NCI-H1436 treated with DMSO at 0.1 percent for 48 hours (cell line): ENCODE measurements at places on chromosomes 12 and 14.

GRCh38 chr12:58413794-58414193 is 472.4 kb downstream of the ATP23 start:
- DNase-seq: no peak

DNA sequence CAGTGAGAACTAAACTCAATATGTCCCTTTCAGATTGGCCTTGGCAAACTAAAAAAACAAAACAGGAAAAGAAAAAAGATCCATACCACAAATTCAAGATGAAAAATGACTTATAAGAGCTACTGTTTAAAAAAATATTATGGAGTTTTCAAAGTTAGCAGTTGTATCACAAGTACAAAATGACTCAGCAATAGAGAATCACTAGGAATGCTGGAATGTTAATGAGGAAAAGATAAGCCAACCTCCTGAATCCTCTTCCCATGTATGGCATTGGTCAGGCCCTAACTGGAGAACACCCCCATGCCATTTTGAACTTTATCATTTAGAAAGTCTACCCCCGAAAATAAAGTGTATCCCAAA is 62.2 kb downstream of the PPP1R36 start:
- DNase-seq: no peak

DNA sequence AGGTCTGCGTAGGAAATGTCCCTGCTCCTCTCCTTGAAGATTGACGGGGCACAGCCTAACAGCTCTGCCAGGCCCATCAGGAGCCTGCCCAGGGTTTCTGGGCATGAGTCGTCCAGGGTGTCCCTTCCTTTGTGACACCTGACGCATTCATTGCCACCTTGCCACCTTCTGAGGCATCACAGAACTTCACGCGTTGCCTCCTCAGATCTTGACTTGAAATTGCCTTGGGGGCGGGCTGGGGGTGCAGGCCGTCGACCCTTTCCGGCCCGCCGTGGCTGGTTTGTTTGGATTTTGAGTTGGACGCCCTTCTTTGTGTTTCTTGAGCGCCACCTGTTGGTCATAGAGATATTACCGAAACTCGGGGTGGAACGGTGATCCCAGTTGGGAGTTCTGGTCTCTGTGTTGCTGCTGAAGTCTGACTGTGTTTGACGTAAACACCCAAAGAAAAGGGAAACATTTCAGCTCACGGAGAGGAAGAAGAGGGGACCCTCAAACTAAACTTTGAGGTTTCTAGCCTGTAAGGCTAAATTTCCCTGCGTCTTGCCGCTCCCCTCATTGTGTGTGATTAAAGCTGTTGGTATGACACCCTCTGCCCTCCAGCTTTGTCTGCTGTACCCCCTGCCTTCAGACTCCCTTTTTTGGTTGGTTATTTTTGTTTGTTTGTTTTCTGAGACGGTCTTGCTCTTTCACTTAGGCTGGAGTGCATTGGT is 44.6 kb downstream of the MLXIP start:
- peak; percentile 29 for DNase-seq

GRCh38 chr14:42961509-42961908 is 1354.8 kb downstream of the LRFN5 start:
- DNase-seq: no peak

GRCh38 chr12:12723149-12723680 is 6.0 kb downstream of the CDKN1B start:
- DNase-seq: no peak

DNA sequence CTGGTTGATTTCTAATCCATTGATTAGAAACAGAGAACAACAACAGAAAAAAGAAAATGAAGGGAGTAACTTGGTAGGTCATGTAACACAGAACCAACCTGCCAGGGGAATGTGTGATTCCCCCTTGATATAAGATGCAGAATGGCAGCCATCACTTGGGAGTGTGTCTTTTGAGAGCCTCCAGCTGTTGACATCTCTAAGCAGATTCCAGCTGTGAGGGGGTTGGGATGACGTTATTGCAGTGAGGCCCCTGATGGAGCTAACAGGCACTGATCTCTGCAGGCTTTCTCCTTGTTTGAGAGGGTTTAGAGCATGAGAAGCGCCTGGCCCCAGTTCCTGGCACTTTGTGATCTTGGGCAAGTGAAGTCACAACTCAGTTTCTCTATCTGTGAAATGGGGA is 124.9 kb downstream of the PELI2 start:
- no peak for DNase-seq

DNA sequence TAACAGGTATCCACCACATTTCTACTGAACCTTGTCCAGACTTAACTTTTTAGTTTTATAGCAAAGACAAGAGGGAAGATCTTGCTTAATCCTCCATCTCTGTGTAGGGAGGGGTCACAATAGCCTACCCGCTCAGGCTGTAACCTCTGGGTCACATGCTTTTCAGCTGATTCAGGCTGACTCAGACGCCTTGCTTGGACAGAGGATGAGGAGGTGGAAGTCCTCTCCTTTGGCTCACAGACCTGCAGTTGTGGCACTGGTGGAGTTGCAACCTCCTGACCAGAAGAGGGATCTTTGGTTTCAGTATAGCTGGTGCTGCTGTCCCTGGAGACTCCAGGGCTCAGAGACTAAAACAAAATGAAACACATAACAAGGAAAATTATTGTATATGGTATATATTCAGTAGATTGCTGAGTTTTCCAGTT is 16.2 kb downstream of the ACIN1 start:
- DNase-seq: no peak

- no peak for DNase-seq
Measured at GRCh38 chr12:95573951-95574576, 22.8 kb upstream of the USP44 start.

GRCh38 chr12:49388682-49389386 is 21.6 kb downstream of the SPATS2 start:
- DNase-seq: no peak

DNA sequence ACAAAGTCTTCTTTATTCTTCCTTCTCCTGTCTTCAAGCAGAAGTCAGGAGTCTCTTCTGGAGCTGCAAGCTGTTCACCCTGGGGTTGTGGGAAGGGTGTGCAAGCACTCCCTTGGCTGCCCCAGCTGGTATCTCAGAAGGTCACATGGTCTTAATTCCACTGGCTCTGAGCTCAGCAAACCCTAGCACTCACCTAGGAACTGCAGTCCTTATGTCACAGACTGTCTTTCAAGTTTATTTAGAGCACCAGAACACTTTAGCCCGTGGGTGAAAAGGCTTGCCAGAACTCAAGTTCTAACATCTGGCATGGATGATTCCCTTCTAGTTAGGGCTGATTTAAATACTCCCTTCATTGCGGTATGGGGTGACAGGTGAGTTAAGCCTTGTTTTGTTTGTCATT is 379.0 kb downstream of the CCER1 start:
- DNase-seq: no peak

- DNase-seq: peak; percentile 7
Measured at GRCh38 chr12:49903700-49904423, at the start of gene FAIM2. Gene FAIM2 (minus strand): TSS chr12:49903900. CDS start chr12:49903792, 108 bp downstream.

DNA sequence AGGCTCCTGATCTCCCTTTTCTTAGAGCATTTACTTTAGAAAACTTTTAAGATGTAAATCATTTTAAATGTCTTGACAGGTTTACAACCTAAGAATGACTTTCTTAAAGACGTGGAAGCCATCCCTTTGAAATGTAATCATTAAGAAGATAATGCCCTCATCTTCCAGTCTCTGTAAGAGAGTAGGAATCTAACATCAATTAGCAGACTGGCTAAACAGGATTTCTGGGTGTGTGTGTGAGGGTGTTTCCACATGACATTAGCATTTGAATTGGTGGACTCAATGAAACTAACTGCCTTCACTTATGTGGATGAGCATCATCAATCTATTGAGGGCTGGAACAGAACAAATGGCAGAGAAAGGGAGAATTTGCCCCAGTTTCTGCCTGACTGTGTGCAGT is 329.5 kb downstream of the RPL10L start:
- DNase-seq: no peak

DNA sequence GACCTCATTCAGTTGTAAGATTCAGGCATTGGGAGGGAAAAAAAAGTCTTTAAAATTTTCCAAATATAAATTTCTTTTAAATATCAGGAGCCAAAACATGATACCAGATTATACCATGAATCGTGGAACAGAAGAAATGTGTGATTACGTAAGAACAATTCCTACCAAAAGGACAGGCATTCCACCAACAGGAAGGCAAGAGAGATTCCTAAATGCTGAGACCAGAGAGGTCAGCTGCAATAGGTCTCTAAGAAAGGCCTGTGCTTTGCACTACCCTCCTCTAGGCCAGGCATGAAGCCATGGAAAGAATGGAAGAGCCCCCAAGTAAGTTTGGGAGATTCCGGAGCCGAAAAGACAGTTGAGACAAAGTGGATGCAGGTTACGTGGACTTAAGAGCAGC is 83.7 kb downstream of the PTGER2 start:
- DNase-seq: no peak

GRCh38 chr14:103260629-103261124 is 73.4 kb upstream of the EIF5 start:
- no peak for DNase-seq

- DNase-seq: peak; percentile 1
Measured at GRCh38 chr14:96424109-96424989, 32.4 kb downstream of the AK7 start.

DNA sequence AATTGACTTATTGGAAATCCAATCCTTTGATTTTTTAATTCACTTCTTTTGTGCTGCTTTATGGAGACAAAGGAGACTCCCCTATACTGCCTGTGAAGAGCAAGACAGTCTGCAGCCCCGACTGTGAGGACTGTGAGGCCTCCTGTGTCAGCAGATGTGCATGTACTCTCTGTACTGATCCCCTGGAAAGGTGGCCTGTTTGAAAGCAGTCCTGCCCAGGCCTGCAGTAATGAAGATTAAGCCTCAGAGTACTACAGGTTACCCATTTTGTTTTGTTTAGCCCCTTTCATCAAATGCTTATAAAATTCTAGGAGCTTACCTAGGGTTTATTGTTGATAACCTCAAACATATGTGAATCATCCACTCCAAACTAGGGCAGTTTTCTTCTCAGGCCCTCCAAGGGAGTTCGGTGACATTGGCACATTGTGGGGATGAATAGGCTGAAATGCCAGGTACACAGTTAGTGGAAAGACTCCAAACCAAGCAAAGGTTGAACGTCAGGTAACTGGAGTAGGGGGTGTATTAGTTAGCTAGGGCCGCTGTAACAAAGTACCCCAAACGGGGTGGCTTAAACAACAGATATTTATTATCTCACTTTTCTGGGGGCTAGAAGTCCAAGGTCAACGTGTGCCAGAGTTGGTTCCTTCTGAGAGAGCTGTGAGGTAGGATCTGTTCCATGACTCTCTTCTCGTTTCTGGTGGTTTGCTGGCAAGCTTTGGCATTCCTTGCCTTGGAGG is 208.7 kb upstream of the BCL2L14 start:
- DNase-seq: no peak

DNA sequence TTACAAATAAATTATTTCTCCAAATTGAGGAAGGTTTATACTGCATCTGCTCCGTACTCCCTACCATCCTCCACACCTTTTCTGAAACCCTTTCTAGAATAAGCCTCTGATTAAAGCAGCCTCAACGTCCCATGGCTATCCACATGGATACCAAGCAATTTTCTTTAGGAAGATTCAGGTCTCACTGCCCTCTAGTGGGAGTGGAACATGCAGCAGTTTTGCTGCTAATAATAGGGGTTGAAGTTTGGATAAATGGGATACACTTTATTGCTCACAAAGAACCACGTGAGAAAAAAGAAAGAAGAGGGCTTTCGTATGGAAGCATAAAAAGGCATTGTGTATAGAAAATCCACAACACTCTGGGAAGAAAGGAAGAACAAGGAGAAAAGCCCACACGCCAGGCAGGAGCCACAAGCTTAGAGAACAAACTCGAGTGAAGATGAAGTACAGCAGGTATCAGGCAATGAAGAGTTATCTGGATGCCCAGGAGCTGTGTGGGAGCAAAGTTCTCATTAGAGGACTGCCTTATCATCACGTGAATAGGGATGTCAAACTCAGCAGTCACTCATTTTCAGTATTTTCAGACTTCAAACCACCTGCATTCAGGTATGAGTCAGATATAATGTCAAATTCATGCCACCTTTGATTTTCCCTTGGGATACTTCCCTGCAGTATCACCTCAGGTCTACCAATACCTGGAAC is 45.8 kb downstream of the CCER1 start:
- DNase-seq: no peak

DNA sequence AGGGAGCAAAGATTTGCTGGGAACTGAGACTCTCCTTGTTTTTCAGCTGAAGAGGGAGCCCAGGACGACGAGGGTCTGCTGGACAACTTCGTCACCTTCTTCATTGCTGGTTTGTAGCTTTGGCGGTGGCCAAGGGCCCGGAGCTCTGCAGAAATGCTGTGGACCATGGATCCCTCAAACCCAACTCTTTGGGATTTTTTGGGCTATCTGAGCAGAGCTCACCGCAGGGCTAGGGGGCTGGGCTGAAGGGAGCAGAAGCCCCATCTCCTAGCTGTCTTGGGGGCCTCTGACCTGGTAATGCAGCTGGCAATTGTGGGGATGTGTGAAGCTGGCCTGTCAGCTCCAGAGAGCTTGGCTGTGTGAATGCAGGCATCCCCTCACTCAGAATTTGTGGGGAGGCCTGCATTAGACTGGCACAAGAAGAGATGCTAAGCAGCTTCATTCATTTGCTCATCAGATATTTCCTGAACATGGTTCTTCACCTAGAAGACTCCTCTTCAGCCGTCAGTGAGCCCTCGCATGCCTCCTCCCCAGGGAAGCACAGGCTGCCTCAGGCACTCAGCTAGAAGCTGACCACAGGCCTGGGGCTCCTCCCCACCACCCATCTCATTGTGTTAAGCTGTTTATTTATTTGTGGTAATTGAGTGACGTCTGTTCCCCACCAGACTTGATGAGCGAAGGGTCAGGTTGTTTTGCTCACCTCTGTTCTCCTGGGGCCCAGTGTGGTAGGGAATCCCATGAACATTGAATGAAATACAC is 32.2 kb downstream of the CYP46A1 start:
- no peak for DNase-seq

- no peak for DNase-seq
Measured at GRCh38 chr12:22765421-22766130, 140.6 kb downstream of the ETNK1 start.

GRCh38 chr12:52338241-52338960 is 17.2 kb upstream of the KRT83 start:
- no peak for DNase-seq

DNA sequence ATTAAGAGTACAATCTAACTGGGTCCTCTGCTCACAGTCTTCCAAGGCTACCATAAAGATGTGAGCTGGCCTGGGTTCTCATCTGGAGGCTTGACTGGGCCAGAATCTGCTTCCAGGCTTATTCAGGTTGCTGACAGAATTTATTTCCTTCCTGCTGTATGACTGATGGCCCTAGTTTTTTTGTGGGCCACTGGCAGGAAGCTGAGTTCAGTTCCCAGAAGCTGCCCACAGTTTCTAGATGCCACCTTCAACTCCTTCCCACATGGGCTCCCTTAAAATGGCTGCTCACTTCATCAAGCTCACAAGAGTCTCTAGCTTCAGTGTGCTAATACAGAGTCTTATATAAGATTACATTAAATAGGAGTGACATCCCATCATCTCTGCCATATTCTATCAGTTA is 121.7 kb upstream of the CAND1 start:
- DNase-seq: no peak

DNA sequence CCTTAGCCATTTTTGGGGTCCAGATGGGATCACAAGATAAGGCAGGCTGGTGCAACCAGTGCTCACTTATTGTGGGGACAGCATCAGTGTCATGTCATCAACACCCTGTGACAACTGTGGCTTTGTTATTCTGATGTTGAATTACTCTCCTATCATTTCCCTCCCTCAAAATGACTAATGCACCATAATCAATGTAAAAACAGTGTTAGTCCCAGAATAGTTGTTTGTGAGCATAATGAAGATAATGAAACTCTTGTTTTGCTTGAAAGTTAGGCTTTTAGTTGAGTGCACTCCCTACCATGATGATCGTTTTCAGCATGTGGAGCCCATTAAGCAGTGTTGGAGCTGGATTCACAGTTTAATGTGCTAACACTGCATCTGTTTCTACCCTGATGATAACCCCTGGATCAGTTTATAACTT is 151.4 kb downstream of the TMTC2 start:
- DNase-seq: no peak

GRCh38 chr12:6206327-6206726 is 6.1 kb downstream of the CD9 start:
- DNase-seq: no peak
